Kasumi-1 (cell line): ENCODE measurements at places on chromosomes 1 and 21.
A peak's percentile ranks its signal among the peaks of the same experiment; 100 is the strongest.

DNA sequence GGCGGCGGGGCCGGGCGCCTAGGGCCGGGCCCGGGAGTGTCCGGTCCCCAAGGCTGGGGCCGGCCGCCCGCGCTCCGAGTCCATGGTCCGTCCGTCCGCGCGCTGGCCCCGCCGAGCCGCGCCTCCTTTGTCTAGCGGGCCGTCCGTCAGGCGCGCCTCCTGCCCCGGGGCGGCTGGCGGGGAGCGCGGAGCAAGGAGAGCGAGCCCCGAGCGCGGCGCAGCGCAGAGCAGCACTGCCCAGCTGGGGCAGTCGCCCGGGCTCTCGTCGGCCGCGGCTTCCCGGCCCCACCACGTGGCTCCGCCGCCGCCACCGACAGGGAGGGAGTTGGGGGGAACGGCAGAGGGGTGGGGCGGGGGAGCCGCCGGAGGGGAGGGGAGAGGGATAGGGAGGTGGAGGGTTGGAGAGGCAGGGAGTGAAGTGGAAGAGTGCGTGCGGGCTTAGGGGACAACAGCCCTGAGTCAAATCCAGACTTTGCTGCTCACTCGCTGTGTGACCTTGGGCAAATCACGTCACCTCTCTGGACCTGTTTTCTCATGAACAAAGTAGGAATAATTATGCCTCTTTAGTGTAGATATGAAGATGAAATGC, at the start of gene NKAIN1:
Gene NKAIN1, minus strand, starts transcription at position 235 of the 589 bp plus-strand sequence. CDS start 340 bp downstream, outside the sequence.
- no peak for DNase-seq

- peak; percentile 34 for DNase-seq
Measured at GRCh38 chr1:161747801-161748200, 1.8 kb upstream of the DUSP12 start.

GRCh38 chr1:937521-937920, 13.8 kb downstream of the SAMD11 start:
- DNase-seq: no peak

DNA sequence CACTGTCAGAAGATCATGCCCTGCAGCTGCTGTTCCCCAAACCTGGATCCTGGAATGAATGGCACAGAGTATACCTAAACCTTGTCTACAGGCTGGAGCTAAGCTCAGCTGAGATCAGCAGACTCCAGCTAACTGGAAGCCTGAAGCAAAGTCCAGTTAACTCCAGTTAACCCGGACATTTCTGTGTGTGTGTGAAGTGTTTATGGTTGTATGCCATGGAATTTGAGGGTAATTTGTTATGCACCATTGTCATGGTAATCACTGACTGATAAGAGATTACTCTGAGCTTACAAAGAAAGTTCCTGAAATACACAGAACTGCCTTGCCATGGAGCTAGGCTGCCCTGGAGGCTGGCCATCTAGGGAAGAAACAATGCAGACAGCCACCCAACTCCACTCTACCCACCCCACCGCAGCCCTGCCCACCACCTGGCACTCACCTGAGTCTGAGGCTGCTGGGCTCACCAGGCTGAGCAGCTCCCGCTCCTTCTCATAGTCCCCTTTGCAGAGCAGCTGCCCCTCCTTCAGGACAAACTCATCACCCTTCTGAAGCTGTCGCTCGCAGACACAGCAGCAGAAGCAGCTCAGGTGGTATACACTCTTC, 107.4 kb downstream of the LMX1A start:
- DNase-seq: no peak

DNA sequence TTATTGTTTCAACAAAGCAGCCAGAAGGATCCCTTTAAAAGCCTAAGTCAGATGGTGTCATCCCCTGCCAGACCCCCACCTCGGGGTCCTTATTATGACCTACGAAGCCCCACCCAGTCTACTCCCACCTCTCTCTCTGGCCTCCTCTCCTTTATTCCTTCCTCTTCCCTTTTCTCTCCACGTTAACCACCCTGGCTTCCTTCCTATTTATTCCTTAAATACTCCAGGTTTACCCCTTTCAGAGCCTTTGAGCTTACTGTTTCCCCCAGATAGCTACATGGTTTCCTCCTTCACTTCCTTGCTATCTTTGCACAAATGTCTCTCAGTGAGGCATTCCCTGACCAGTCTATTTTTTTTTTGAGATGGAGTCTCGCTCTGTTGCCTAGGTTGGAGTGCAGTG, 12.0 kb upstream of the SLC9A1 start:
- no peak for DNase-seq

GRCh38 chr1:7089497-7089896, 304.2 kb downstream of the CAMTA1 start:
- DNase-seq: no peak

- DNase-seq: no peak
Measured at GRCh38 chr1:62429581-62429980, 7.3 kb upstream of the USP1 start.

- no peak for DNase-seq
Measured at GRCh38 chr1:72837781-72838180, 555.4 kb upstream of the NEGR1 start.

DNA sequence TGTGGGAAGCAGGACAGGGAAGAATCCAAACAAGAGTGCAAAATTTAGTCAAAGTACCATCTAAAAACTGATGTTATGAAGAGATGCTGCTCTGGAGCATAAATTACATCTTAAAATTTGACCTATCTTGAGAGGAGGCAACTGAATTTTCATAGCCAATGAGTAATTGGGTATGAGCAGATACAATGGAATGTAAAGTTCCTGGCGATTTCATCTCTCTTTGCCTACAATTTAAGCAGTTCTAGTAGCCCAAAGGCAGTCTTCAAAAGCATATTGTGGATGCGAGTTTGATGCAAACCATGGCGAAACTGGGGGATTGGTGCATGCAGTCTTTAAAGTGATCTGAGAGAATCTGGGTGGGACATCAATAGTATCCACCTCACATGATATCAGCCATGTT, 1265.9 kb downstream of the BRINP3 start:
- no peak for DNase-seq

DNA sequence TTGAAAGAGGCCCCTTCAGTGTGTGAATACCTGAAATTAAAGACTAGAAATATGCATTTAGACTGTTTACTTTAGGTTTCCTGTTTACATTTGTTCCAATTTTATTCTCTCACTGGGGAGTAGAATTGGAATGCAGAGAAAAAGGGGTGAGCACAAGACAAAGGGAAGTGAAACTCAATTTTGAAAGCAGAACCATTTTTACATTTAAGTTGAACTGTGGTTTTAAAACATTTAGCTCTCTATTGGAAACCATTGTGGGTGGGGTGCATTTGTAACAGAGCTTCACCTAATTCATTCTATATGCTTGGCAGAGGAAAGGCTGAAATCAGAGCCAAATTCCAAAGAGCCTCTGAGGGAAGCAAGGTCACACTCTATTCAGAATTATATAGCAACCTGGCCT, 235.3 kb upstream of the C1orf105 start:
- no peak for DNase-seq

DNA sequence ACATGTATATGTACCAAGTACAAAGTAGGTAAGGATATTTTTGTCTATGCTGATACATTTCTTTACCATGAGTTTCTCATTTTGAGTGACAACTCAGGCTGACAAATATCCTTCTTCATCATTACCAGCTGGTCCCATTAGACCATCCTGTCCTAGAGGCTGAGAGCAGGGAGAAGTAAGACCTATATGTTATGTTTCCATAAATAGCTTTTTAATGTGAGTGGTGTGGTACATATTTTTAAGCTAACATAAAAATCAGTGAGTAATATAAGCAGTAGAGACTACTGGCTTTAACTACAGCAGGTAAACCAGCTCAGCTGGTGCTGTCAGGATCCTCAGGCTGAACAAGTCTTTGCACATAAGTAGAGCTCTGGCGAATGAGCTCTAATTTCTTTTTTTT, 62.4 kb downstream of the CLEC20A start:
- no peak for DNase-seq

- DNase-seq: no peak
Measured at GRCh38 chr1:91696321-91696720, 189.6 kb downstream of the TGFBR3 start.

GRCh38 chr1:84855168-84855567, 37.8 kb downstream of the LPAR3 start:
- no peak for DNase-seq

GRCh38 chr1:27049100-27049499, 36.5 kb upstream of the TENT5B start:
- DNase-seq: no peak

- no peak for DNase-seq
Measured at GRCh38 chr1:82106672-82107071, 305.9 kb downstream of the ADGRL2 start.

GRCh38 chr1:163897412-163898155, 575.8 kb downstream of the NUF2 start:
- no peak for DNase-seq

DNA sequence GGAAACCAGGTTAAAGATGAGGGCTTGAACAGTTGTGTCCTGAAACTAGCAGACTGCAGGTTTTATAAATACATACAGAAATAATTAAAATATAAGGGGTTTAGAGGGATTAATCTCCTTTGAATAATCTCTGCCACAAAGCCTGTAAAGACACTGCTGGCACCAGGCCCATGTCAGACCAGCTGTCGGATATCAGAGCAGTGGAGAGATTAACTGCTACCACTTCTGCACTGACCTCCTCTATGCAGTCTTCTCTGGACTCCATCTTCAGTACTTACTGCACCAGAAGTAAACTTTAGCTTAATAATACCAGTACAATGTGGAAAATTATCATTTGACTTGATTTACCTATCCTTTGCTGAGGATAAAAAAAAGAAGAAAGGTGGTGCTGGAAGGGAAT, 128.6 kb downstream of the LHX4 start:
- DNase-seq: no peak

DNA sequence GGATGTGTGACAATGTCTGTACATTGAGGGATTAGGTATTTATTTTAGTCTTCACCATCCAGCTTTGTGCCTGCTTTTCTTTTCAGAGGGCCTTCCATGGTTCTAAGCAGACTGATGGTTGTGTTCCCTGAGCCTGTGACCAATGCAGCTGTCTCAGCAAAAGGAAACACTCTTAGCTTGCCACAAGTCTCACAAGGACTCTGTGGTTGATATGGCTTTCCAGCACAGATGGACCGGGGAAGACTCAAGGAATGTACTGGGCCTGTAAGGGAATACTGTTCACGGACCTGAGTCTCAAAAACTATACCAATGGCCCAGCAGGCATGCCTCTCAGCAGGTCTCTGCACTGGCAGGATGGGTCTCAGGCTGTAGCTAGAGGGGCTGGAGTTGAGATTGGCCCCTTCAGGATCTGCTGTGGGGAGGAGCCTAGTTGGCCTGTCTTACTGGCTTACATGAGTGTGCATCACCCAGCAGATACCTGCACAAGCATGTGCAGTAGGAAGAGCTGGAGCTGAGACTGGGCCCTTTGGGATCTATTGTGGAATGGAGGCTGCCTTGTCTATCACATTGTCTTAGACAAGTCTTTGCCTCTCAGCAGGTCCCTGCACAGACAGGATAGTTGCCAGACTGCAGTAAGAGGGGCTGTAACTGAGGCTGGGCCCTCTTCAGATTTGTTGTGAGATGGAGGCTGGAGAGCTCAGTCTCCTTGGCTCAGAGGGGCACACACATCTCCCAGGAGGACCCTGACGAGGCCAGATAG, 52.0 kb upstream of the PDC start:
- no peak for DNase-seq

DNA sequence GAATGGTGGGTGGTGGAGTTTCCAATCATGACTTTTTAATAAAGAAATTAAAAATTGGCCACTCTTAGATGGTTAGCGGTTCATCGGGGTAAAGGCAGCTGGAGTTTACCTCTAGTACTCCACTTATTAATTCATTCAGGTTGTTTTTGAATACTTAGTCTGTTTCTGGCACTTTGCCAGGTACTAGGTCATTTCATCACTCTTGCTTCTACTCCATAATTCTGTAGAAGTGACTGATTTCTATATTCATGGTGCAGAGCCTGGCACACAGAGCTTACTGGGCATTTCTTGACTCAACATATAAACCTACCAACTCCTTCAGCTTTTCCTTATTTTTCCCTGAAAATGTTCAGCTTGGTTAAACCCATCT, 31.5 kb downstream of the FOXD2 start:
- no peak for DNase-seq

DNA sequence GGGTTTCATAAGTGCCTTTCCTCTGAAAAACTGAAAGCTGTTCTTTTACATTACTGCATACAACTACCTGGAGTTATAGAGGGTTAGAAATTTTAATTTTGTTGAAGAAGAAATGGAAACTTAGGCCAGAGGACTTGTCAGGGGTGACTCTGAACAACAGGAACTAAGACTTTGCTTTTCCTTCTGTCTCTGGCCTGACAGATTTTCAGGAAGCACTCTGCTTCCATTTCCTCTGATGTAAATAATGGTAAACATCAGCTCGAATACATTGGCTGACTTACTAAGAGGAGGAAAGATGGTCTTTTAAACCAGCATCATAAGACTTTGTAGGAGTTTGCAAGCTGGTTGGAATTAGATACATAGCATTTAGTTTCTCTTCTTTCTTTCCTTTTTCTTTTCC, 27.1 kb upstream of the PLEKHM2 start:
- DNase-seq: no peak

DNA sequence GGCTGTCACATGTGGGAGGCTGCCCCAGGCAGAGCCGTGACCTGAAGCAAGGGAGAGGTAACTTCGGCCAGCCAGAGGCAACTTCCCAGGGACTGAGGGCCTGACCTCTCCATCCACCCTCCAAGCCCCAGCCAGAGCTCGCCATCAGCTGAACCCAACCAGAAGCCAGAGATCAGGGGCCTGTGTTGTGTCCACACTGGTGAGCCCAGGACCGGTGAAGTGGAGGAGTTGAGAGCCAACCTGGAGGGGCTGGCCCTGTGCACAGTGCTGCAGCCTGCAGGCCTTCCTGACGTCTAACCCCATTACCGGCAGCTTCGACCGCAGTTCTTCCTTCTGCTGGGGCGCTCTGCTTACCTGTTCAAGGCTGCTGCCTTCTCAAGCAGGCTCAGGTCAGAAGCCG, 19.6 kb upstream of the PDE9A start:
- no peak for DNase-seq

DNA sequence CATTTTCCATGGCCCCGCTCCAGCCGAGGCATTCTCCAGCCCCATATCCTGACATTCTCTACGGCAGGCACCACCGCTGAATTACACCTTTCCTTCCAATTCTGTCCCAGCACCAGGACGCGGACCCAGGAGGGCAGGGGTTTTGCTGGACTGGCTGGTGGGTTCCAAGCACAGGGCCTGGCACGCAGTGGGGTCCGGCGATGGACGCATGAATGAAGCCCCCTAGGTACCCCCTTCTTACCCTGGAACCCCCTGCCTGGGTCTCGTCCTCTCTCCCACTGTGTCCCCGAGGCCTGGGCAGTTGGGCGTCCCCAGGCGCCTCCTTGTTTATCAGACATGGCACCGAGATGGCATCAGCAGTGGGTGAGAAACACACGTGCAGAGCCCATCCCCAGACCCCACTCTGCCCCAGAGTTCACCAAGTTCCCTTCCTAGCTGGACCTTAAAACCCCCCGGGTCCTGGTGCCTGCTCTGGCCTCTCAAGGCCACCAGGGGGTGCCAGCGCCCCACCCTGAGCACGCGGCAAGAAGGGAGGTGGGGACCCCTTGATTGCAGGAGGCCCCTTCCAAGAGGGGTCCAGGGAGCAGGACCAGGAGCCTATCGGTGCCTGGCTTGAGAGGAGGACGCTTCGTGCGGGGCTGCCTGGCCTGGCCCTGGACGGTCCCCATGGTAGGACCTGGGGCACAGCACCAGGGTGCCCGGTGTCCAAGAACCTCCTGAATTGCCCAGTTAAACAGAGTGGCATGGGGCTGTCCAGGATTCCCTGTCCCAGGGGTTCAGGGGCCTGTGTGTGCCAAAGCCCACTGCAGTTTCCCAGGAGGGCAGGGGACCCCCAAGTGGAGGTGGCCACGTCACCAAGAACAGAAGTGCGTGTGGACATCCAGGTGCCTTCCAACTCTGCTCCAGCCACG, 46.1 kb downstream of the MEGF6 start:
- peak; percentile 28 for DNase-seq

- no peak for DNase-seq
Measured at GRCh38 chr1:78141531-78142231, 95.9 kb downstream of the GIPC2 start.
